ENCODE measurements at places on chromosomes 2 and 18.

DNA sequence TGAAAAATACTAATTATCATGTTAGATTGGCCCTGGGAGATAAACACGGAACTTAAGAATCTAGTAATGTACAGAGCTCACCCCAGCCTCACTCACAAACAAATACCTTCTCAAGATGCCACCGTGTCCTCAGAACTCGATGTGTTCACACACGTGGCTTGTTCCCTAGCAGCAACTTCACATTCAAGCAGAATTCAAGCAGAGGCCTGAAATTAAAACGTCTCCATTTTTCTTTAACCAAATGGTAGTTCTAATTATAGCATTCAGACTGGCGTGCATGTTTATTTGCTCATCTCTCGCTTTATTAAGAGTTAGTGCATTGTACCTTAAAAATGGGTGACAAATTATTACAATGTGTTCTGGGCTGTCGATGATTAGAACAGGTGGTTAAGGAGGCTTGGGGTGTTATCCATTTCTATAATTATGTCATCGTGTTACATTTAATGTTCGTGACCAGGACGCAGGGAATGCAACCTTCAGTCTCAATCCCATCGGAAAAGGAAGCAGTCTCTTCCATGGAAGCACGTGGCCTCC, 57.3 kb upstream of the SLC66A3 start:
- no peak for DNase-seq

DNA sequence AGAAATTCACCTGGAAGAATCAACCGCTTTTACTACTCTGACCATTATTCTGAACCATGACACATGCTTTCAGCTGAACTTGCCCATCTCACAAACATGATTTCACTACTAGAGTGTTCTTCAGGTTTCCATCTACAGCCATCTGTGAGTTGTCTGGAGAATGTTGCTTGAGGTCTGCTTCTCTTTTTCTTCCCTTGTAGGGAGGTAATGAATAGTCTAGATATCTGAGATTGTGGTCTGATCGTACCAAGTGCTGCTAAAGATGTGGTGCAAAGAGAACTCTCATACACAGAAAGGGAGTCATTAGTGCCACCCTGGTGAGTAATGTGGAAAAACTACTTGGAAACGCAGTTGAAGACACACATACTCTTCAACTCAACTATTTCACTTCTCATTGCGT, 10.2 kb downstream of the SOWAHC start:
- no peak for DNase-seq

GRCh38 chr2:73091696-73092095, 20.2 kb upstream of the SFXN5 start:
- DNase-seq = no peak

DNA sequence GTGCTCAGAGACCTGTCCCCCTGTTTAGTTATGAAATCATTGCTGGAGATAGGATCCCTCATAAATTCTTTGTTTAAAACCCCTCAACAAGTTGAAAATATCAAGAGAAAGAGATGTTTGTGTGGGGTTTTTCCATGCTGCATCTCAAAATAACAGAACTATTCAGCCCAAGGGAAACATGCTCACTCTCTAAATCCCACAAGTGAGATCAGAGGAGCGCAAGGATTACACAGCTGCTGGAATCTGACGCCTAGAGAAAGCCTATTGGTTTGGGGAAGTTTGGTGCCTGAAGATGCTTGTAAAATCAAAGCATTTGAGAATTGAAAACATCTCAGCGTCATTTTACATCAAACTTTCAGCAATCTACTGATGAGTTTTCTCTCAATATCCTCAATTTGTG, 7.9 kb downstream of the FSHR start:
- no peak for DNase-seq

DNA sequence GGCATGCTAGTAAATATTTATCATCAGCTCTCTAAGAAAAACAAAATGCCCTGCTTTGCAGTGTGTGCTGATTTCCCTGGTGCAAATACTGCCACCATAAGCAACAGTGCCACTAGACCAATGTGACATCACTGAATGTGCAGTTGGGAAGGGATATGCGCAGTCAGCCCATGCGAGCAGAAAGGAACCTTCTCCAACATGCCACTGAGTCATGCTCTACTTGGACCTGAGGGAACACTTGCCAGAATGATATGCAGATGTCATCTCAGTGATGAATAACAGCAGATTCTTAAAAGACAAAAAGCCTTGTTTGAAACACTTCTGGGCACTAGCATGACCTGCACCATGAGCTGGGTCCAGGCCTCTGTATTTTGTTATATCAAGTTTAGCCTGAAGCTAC, 55.3 kb upstream of the REL start:
- no peak for DNase-seq

GRCh38 chr18:48292782-48293424, 116.3 kb downstream of the ZBTB7C start:
- DNase-seq = no peak

DNA sequence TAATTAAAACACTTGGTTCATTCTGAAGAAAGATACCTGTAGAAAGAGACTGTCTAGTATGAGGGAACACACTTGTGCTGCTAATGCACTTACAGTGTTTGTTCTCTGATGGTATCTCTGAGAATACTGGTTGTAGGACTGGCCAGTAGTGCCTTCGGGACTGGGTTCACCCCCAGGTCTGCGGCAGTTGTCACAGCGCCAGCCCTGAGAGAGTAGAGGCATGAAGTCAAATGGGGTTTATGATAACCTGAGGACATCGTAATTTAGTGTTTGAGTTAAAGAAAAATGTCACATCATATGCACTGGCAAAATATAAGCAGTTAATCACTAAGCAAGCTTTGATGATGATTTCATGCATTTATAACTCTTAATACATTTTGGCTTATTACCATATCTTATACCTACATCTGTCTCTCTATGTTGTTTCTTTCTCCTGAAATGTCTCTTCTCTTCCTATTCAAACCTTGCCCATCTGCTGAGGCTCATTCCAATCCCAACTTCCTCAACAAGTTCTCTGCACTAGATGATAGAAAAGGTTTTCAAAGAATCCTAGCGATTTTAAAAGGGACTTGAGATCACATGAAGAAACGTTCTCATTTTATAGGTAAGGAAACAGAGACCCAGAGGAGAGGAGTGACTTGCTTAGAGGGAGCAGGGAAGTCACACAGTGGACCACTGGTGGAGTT, 50.2 kb downstream of the ATIC start:
- DNase-seq = no peak

DNA sequence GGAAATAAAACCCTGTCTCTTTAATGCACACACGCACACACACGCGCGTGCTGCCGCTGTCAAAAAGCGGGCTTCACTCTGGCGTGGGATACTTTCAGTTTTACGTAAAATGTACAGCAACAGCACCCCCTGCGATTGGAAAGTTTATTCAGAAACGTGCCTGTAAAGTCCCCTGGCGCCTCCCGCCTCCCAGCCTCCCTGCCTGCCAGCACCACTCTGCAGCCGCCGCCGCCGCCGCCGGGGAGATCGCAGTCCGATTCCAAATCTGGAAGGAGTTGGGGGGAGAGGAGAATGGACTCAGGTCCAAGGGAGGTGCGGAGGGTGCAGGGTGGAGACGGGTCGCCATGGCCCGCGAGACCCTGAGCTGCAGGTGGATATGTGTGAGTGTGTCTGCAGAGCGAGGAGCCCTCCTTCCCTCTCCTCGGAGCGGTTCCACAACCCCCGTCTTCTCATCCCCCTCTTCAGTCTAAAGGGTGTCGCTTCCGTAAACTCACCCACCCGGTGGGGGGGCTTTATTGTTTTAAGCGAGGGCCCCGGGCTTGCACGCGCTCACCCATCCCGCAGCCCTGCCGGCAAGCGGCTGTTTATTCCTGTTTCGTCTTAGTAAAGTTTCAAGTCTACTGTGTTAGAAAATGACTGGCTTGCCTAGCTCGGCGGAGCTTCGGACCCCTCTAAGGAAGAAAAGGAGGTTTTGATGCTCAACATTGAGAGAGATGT, 1.8 kb upstream of the BCL11A start:
- DNase-seq = peak; percentile 53

DNA sequence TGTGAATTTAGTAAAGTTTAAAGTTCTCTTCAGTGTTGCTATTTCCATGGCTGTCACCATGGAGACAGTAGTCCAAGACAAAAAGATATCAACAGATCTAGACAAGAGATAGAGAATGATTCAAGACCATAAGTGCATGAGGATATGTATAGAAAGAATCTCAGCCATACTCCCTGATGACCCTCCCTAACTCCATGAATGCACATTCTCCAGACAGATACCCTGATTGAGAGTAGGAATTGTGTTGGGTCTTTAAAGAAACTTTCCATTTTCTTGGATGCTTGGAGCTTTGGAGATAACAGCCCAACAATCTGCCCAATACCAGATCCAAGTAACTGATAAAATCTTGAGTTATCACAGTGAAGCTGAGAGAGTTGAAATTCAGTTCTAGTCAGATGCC, 1601.2 kb upstream of the CELF4 start:
- DNase-seq = no peak

GRCh38 chr2:37982147-37982582, 57.1 kb downstream of the RMDN2 start:
- DNase-seq = peak; percentile 53

GRCh38 chr18:66646609-66647008, 42.7 kb upstream of the CDH19 start:
- DNase-seq = no peak

- DNase-seq = no peak
Observed at GRCh38 chr2:227420087-227421052, 32.6 kb upstream of the SCYGR1 start.

DNA sequence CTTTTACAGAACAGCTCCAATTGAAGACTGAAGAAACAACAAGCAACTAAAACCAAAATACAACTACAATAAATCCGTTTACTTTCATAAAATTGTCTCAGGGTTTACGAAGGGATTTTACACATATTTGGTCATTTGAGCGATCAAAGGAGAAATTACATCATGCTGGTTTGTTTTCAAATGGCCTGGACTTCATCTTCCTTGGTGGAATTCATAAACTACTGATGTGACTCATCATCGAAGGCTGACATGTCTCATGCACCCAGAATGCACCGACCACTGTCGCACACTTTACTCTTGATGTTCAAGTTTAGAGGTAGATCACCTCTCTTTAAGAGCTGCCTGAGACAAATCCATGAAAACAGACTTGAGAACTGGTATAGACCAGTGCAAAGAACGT, 25.6 kb upstream of the PMAIP1 start:
- DNase-seq = peak; percentile 80

DNA sequence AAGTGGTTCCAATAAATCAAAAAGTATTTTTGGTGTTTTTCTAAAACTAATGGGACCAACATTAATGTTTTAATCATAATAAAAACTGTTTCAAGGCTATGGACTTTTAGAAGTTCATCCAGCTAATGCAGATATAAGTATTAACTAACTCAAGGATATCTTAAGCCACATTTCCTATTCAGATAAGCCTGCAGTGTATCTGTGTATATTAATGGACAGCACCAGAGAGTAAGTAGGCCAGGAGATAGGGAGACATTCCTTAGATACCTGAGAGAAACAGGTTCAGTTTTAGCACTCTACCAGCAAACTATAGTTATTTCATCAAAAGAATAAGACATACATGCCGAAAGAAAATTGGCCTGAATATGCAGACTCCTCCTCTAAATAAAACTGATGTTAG, 27.3 kb downstream of the PREPL start:
- no peak for DNase-seq

DNA sequence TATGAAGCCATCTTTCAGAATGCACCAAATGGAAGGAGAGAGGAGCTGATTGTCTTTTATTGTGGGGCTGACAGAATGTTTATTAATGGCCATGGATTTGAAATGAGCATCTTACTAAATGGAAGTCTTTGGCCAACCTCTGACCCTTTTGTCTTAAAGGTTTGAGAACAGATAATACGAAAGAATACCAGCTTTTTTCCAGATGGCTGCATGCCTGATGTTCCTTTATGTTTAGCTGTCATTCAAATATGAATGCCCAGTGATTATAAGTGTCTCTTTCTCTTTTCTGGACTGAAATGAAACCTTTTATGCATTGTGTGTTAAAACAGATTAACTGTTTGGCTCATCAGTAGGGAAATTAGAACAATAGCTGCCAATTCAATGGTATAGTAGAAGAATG, 46.0 kb downstream of the PARD3B start:
- DNase-seq = no peak

DNA sequence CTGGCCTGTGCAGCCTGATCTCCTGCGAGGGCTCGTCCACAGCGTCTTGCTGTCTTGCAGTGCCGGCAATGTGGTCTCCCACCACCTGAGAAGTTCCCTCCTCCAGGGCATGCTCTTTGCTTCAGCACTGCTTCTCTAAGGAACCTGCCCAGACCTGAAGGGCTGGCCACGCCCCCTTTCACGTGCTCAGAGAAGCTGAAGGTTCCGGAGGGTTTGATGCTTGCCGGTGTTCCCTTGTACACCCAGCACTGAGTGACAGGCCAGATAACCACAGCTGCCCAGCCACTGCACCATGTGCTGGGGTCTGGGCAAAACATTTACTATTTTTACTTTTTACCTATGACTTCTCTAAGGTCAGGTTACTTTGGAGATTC, 1.7 kb upstream of the POLR2D start:
- no peak for DNase-seq

DNA sequence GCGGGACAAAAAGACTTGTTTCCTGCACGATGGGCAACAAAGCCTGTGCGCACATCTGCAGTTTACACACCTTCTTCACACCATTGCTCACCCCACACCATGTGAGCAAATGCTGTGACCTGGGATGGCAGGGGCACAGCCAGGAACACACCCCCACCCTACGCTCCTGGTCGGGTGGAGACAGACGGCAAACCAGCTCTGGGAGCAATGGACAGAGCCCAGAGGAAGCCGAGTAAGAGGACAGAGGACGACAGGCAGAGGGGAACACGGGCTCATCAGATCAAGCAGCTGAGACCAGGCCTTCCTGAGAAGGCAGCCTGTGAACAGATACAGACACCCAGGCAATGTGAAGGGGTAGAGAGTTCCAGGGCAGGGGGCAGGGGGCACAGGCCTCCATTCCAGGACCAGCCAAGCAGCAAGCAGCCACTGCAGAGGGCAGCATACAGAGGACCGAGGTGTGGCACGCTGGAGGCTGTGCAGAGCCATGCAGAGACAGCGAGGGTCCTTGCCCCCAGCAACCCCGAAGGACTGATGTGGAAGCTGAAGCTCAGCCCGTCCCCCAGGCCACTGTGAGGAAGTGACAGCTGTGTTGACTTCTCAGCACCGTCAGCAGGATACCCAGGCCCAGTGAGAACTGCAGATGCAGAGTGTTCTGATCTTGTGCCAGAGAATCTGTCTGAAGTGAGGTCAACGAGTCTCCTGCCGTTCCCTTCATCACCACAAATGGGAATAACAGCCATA, 46.2 kb downstream of the PARD6G start:
- no peak for DNase-seq

DNA sequence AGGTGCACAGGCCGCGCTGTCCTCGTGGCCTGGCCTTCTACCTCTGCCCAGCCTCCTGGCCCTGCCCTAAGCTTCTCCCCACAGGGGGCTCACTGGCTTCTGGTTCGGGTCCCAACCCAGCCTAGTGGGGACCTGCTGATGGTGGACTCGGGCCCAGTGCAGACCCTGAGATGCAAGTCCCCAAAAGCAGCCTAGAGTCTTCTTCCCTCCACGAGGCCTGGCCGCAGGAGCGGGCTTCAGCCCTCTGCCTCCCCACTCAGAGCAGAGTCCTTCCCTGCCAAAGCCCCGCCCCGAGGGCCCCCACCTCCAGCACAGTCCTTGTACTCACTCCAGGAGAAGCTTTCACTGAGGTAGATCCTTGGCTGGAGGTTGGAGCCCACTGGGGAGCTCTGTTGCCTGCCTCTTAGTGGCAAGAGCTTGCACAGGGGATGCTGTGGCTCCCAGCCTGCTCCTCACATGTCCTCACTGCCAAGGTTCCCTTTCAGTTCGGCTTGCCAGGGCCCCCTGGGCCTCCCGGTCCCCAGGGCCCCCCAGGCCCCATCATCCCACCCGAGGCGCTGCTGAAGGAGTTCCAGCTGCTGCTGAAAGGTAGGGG, 3.6 kb downstream of the ERFE start:
- no peak for DNase-seq

Measured in AG20443 (cell line).